Hematopoietic multipotent progenitor cell (in vitro differentiated cells): ENCODE measurements at places on chromosomes 5 and 9. TPM values are rescaled to one million over a fixed set of nuclear protein-coding genes. Genes with fewer than 3 reads are reported as not detected.

The IL7R gene
- 0.81 TPM for total RNA-seq

The WDR41 gene
- total RNA-seq = 33.1 TPM

The MARCOL gene
- total RNA-seq = not detected

The HSD17B3 gene
- not detected for total RNA-seq

The CACNA1B gene
- under 0.01 TPM for total RNA-seq

The SLC1A3 gene
- total RNA-seq = 1.3 TPM

The CKS2 gene
- 170 TPM for total RNA-seq

The PLAC8L1 gene
- not detected for total RNA-seq

The NKD2 gene
- under 0.01 TPM for total RNA-seq

The CDH6 gene
- under 0.01 TPM for total RNA-seq

The CA9 gene
- 0.81 TPM for total RNA-seq

The BHMT gene
- total RNA-seq = not detected

The NME5 gene
- 0.27 TPM for total RNA-seq

The CDH9 gene
- 2.7 TPM for total RNA-seq

The FOXD4L5 gene
- under 0.01 TPM for total RNA-seq

The MEIKIN gene
- not detected for total RNA-seq

The SOX30 gene
- total RNA-seq = under 0.01 TPM

The CCL21 gene
- not detected for total RNA-seq

The PRR16 gene
- 0.81 TPM for total RNA-seq

The PLPP7 gene
- 5.9 TPM for total RNA-seq

The TRPM3 gene
- total RNA-seq = under 0.01 TPM

The PKD2L2 gene
- under 0.01 TPM for total RNA-seq

The PCDHA1 gene
- total RNA-seq = not detected

The GLRA1 gene
- total RNA-seq = not detected

The KCNIP1 gene
- under 0.01 TPM for total RNA-seq

The PCDHB3 gene
- under 0.01 TPM for total RNA-seq
